ENCODE measurements at places on chromosomes 13 and 19.

DNA sequence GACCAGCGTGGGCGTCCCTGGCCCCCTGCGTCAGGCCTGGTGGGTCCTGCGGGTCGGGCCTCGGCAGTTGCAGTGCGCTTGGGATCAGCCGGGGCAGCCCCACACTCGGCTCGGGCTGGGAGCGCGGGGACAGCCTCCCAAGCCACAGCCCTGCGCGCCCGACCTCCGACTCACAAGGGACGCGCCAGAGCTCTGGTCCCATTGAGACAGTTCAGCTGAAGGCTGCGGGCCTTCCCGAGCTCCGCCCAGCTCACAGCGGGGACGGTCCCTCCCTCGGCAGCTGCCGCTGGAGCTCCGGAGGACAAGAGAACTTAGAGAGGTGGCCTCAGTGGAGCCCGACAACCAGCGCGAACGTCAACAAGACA is 45.7 kb upstream of the ZNF730 start:
- DNase-seq, result peak; percentile 1

- no peak for DNase-seq
These were observed 5.5 kb downstream of the TPT1 start for GRCh38 chr13:45335397-45336024.

DNA sequence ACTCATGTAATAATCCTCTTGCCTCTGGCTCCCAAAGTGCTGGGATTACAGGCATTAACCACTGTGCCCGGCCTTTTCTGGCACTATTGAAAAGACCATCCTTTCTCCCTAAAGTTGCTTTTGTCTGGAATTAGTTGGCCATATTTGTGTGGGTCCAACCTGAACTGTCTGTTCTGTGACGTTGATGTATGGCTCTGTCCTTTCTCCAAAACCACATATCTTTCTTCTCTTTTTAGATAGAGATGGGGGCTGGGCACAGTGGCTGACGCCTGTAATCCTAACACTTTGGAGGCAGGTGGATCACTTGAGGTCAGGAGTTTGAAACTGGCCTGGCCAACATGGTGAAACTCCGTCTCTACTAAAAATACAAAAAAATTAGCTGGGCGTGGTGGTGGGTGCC is 17.9 kb downstream of the DNM2 start:
- DNase-seq, result no peak

GRCh38 chr13:67204764-67205163 is 25.4 kb downstream of the PCDH9 start:
- no peak for DNase-seq

DNA sequence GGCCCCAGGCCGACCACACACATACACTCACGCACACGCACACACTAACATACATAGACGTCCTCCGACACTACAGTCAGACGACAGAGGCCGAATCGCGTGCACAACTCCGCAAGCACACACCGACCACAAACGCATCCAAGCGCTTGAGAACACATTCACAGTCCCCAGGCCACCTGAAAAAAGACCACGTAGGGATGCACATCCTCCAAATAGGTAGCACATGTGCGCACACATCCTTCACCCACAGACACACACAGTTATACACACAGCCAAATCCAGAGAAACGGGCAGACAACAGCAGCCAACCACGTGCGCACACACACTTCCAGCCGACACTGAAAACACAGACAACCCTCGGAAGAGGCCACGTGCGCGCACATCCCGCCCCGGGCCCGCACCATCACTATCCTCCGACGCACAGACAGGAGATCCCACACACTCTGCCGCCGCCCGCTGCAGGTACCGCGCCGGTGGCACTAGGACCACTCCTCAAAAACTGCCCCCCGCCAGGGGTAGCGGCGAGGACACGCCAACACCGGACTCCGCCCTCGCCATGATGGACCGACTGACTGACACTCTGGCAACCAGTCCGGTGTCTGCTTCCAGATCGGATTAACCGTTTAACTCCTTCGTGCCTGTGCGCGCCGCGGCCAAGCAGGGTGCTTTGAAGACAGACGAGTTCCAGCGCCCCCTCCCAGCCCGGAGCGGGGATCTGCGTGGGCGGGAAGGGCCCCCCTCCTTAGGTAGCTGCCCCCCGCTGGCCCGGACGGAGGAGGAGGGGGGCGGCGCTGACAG is 493 bp upstream of the PDE4A start:
- DNase-seq, result peak; percentile 57

GRCh38 chr13:109870696-109871370 is 84.5 kb upstream of the IRS2 start:
- no peak for DNase-seq

DNA sequence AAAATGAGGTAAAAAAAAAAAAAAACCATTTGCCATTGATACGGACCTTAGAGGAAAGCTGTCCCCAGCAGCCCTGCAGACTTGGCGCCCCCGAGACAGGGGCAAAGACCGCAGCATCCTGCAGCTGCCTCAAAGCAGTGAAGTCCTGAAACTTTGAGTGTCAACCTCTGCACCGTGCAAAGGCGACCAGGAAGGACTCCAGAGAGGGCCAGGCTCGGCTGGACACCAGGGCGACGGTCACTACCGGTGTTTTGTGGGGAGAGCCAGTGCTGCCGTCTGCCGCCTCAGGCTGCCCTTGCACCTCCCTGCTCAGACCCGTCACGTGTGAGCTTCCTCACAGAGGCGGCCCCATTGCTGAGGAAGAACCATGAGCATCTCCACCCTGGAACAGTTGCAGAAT is 146.7 kb upstream of the SPACA7 start:
- DNase-seq, result no peak

GRCh38 chr19:38664503-38665211 is 17.2 kb downstream of the ACTN4 start:
- no peak for DNase-seq

- no peak for DNase-seq
These were observed 1.5 kb upstream of the ASPDH start for GRCh38 chr19:50515168-50515561.

DNA sequence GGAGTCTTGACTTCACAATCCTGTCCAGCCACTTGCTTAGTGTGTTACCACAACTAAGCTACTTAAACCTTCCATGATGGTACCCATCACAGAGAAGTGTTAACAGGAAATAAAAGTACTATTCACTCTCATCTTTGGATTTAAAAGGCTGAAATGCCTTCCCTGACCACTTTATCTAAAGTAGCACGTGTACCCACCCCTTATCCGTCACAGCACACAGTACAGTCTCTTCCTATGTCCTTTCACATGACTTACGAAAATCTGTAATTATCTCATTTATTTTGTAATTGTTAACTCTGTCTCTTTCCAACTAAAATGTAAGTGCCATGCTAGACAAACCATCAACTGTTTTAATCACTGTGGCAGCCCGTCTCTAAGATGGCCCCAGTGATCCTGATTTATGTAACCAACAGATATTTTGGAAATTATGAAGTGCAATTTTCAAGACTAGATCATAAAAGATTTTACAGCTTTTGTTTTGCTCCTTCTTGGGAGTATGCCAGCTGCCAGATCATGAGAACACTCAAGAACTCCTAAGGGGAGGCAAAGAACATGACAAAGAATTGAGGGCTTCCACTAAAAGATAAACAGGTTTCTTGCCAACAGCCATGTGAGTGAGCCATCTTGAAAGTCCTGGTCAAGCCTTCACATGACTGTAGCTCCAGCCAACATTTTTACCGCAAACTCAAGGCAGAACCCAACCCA is 44.9 kb downstream of the DIAPH3 start:
- no peak for DNase-seq

All from activated CD4-positive, alpha-beta T cell treated with anti-CD3 and anti-CD28 coated beads, Interleukin-2, Interleukin-6, amounts not matched to agents 100 ng/mL and 50 ng/mL, durations not matched to agents 16 hours and 8 hours (primary cell).